ENCODE measurements at places on chromosomes 7 and 10.

GRCh38 chr10:42930516-42931192, 146.2 kb upstream of the RET start:
- ATAC-seq = no peak

DNA sequence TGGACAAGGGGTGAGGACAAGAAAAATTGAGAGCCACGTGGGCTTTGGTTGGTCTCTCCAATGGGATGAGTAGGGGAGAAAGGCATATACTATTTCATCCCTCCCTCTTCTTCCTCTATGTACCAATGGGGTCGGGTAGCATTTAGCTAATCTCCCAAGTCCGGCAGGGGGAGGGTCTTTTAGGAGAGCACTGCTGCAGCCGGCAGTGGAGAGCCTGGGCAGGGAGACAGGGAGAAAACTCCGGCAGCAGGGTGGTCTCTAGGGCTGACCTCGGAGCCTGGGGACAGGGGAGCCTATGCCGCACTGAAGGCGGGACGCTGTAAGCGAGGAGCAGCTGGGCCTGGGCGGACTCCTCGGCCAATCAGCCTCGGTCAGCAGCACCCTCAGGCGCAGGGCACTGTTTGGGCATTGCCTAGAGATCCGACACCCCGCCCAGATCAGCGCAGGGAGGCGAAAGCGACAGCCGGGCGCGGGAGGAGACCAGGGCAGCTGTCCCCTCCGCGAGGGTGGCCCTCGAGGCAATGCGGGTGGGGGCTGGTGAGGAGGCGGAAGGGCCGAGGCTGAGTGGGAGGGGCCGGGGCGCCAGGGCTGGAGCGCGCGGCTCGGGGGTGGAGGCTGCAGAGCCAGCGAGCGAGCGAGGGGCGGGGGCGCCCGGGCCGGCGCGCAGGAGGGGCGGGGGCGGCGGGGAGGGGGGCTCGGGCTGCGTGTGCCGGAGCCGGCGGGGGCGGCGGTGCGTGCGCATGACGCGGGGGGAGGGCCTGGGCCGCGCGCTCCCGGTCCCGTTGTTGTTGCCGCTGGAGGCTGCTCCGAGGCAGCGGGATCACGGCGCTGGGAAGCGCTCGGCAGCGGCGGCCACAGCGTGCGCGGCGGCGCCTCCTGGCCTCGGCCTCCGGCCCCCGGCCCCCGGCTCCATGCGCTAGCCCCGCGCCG, at the start of gene AGAP3:
AGAP3 (plus strand) TSS at position 785 of the 930 bp plus-strand sequence. CDS start 267 bp downstream, outside the sequence.
- peak; percentile 71 for ATAC-seq

DNA sequence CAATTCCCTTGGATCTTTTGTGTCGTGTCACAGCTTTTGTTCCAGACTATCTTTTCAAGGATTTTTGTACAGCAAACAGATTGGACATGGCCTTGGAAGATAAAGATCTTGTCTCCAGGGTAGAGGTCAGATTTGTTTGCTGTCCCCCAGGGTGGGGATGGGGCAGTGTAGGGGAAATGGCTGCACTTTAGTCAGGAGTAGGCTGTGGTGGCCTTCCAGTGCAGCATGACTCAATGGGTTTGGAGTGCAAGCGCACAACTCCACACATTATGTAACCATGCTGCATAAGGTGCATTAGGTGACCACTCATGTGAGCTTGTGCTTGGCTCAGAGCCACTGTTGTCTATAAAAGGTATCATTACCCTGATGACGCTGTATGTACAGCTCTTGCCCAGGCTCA, 23.9 kb upstream of the ADAMTS14 start:
- ATAC-seq = no peak

DNA sequence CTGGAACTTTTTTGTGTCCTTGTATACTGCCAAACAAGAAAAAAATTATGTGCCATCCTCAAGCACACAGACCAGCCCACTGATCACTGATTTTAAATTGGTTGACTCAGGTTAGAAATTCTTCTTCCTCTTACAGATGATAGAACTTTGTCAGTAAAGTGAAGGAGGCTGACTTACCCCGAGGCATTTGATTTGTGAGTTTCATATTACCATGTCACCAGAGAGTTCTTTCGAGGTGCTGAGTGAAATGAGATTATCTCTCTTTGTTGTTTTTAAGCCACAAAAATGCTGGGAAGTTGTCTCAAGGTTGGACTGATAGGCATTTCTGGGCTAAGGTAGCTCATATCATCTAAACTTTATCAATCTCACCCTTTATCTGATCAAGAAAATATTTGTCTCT, 78.8 kb upstream of the FAM180A start:
- no peak for ATAC-seq

DNA sequence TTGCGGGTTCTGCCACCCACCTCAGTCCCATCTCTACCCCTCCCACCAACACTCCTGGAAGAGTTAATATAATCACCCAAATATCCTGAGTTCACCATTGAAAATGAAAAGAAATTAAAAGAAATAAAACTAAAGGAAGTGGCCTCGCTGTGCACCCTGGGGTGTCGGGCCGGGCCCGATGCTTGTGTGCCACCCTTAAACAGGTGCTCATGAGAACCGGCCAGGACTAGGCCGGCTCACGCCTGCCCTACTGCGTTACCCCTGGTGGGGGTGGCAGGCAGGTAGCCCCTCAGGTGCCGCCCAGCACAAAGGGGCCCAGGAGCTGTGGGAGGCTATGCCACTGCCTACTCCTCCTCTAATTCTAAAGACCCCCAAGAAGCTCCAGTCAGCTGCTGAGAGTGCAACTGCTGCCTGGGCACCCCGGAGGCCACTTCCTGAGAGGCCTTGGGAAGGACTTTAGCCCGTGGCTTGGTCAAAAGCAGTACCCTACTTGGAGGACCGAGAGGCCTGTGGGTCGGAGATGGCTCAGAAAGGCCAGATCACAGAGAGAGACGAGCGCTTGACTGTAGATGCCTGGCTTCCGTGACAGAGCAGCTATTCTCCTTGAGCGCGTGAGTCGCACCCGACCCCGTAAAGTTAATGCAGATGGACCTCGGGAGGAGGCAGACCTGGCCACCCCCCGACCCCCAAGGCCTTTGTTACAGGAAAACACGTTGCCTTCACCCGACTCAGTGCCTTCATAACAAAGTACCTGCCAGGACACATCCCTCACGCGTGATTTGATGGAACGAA, 51.0 kb upstream of the PPP2R2D start:
- ATAC-seq = no peak

DNA sequence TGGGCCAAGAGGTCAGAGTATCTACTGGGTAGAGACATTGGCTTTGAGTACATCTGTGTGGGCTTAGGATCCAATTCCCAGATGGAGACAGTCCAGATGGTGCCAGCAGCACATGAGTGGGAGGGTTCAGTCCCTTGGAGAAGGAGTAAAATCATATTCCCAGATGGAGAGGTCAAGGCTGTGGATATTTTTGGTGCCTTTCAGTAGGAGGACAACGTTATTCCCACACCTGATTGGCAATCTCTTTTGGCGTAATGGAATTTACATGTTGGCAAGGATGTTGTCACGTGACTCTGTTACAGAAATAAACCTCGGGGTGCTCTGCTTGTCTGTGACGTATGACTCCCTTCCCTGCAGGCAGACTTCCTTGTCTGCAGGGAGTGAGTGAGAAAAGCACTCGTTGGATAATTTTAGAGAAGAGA, 27.6 kb downstream of the NPS start:
- ATAC-seq = no peak

- no peak for ATAC-seq
Observed at GRCh38 chr7:143892527-143893300, 9.3 kb downstream of the TCAF1 start.

- no peak for ATAC-seq
Observed at GRCh38 chr10:104895541-104895940, 254.5 kb downstream of the SORCS3 start.

Measured in SK-N-SH treated with all-trans-retinoic acid at 6 μM for 48 hours (cell line).